ENCODE measurements at places on chromosomes 12 and 14.

- no peak for DNase-seq
These were observed 43.6 kb downstream of the PTPRR start for GRCh38 chr12:70876952-70877351.

DNA sequence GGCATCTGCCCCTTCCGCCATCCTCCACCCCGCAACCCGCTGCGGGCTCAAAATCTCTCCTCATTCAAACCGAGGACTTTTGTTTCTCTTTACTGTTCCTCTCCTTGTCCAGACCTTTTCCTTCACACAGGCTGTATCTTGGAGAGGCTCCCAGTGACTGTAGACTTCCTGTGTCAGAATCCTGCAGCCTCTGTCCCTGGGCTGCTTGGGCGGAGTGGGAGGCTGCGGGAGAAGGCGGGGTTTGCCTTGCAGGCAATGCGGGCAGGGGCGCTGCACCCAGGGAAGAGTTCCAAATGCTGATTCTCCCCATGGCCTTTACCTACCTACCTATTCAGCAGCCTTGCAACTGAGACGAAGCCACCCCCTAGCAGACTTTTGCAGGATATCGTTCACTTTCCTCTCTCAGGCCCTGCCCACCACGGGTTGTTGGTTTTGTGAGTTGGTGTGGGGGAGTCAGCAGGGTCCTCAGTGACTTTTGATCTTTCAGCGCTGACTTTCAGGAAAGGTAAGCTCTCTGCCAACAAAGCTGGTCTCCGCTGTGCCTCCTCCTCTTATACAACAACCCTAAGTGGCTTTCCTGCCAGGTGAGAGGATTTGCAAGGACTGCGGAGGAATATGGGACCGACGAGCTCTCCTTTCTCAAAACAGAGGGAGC, 79.0 kb upstream of the KCNA1 start:
- no peak for DNase-seq

DNA sequence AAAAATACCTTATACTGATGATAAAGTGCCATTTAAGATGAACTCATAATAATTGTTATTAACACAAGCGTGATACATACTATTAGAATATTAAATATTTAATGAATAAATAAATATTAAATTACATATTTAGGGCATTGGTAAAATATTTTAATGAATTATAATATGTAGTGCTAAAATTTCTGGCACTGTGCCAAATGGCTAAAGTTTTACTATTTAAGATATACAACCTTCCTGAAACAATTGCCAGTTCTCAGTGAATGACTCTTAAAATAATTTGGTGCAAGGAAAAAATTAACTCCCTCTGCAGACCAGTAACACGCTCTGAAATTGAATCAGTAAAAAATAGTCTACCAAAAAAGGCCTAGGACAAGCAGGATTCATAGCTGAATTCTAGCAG, 428.9 kb upstream of the ATXN7L3B start:
- DNase-seq = no peak

DNA sequence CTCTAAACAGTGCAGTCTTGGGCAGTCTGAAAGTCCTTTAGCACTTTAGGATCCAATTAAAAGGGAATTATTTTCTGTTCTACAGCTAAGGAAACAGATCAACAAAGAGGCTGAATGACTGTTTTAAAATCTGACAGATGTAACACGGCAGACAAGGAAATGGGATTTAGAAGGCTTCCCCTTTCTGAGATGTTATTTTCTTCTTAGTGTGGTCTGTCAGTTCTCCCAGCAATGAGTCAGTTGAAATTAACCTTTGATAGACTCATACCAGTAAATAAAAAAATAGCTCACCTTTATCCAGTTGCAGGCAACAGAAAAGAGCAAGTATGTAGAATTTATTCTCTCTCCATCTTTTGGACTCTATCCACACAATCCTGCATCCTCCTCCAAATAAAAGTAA, 98.1 kb downstream of the NEDD1 start:
- no peak for DNase-seq

DNA sequence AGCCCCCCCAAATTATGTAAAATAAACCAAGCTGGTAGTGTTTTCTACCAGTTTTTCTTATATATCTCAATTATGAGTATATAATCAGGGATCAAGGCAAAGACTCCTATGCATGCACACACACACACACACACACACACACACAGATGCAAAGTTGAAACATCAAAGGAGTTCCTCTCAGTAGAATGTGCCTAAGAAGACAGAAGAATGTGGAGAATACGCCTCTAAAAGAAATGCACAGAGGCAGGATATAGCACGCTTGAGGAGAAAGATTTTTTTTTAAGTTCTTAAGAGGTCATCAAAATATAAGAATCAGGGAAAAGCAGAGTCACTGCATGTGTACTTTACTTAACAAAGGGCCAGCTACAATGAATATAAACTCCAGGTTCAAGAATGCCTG, 138.2 kb upstream of the CLEC14A start:
- DNase-seq = no peak

DNA sequence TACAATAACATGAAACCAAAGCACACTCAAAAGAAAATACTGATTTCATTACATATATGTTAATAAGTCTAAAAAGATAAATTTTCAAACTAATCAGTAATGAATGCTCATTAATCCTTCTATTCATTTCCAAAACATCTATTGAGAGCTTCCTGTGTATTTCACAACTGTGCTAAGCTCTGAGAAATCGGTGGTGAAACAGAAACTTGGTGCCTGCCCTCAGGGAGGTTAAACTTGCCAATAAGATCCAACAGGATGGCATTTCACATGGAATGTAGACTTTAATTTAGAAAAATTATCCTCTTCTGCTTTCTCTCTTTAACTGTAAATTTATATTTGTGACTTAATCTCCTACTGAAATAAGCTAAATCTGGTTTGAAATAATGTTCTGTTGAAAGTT, 70.9 kb upstream of the SLC38A4 start:
- no peak for DNase-seq

- DNase-seq = no peak
These were observed 38.1 kb downstream of the P2RX7 start for GRCh38 chr12:121170611-121171260.

DNA sequence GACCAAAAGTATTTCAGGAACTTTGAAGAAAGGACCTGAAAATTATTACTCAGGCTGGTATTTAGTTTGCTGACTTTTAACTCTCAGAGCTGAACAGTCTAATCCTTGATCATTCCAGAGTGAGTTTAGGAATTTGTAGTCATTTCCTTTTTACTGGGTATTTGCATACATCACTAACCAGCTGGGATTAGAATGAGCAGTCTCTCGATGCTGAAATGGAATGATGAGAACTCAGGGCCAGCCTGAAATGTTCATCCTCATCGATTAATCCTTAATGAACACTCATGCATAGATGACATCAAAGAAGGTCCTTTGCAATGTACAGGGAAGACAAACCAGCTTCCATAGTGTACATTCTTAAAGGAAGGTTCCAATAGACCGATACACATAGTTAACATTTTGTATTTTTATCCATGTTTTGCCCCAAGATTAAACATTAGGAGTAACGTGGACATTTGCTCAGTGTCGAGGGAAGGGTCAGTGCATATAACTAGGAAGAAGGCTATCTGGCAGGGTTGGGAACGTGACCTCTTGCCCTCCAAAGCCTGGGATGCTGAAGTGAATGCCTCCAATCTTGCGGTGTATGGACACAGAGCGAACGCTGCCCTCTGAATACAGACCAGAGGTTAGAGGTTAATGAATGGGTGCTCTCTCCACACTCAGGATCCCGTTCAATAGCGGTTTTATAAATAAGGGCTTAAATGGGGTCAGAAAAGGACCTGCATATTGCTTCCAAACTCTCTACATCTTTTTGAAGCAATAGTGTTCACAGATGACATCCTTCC, 14.5 kb downstream of the FBXL14 start:
- DNase-seq = no peak

- DNase-seq = no peak
These were observed 34.8 kb downstream of the PTHLH start for GRCh38 chr12:27937768-27938167.

DNA sequence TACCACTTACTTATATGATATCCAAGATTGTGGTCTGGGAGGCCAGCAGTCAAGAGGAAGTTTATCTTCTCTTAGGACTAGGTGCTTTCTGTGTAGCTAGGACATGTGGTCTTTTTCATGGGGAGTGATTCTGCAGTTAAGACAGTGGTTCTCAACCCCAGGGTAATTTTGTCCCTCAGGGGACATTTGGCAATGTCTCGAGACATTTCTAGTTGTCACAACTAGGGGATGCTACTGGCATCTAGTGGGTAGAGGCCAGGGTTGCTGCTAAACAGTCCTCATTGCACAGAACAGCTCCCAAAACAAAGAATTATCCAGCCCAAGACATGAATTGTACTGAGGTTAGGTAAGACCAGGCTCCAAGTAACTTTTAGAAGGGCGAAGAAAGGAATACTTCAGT, 20.0 kb downstream of the AMDHD1 start:
- DNase-seq = no peak

- no peak for DNase-seq
These were observed 1.1 kb downstream of the MIS18BP1 start for GRCh38 chr14:45251912-45252311.

- no peak for DNase-seq
These were observed 1.8 kb downstream of the MARCHF9 start for GRCh38 chr12:57756406-57757341.

GRCh38 chr14:90575781-90576180, 179.0 kb downstream of the CALM1 start:
- no peak for DNase-seq

Measured in left renal pelvis (tissue), 4 donors.